Heart right ventricle (tissue), 16 donors: ENCODE measurements at places on chromosomes 16 and 17. TPM values are rescaled to one million over a fixed set of nuclear protein-coding genes. Genes with fewer than 3 reads are reported as not detected.

DNA sequence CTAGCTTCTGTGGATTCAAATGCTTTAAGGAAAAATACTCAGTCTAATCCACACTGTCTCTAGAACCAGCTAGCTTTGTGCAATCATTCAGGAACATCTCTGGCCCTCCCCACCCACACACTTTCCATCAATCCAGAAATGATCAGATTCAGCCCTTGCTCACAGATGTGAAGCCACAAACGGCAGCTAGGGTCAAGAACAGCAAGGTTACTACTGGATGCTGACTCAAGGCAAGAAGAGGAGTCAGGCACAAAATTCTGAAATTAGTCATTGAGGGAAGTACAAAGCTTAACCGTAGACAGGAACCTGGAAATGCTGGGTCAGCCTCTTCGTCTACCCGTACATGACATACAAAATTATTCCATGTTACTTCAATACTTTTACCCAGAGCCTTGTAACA is 174.6 kb downstream of the CDH13 start:
- DNase-seq, result no peak

- DNase-seq, result no peak
Measured at GRCh38 chr16:14545346-14545884, 84.6 kb downstream of the PARN start.

DNA sequence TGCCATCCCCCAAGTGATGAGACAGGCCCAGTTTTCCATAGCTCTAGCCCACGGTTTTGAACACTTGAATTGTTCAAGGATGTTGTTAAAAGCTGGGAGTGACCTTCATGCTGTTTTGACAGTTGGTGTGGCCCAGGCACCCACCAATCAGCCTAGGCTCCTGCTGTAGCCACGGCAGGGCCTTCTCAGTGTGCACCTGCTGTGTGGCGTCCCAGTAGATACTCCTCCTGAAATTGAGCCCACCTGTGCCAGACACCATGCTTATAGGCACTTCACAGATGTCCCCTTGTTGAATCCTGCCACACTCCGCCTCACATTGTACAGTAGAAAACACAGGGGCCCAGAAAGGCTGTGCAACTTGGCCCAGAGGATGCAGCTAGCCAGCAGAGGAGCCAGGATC is 86.4 kb downstream of the SOCS1 start:
- no peak for DNase-seq

DNA sequence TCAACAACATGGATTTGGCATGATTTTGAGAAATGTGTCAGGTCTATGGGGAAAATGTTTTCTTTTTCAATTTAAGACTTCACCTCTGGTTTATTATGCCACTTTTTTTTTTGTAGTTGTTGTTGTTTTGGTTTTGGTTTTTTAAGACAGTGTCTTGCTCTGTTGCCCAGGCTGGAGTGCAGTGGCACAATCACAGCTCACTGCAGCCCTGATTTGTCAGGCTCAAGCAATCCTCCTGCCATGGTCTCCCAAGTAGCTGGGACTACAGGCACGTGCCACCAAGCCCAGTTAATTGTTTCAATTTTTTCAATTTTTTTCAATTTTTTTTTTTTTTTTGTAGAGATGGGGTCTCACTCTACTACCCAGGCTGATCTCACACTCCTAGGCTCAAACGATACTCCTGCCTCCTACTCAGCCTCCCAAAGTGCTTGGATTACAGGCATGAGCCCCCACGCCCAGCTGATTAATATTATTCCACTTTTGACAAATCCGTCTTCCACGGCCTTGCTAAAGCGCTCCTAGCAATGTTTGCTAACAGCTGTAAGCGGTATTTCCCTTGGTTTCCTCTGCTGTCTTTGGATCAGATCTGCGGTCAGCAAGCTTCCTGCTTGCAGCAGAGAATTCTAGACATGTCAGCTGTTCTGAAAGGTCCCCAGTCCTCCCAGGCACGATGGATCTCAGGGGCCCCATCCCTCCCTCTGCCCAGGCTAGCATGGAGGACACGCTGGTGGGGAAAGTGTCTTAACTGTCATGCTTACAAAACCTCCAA is 7.0 kb upstream of the MILR1 start:
- DNase-seq, result peak; percentile 44

DNA sequence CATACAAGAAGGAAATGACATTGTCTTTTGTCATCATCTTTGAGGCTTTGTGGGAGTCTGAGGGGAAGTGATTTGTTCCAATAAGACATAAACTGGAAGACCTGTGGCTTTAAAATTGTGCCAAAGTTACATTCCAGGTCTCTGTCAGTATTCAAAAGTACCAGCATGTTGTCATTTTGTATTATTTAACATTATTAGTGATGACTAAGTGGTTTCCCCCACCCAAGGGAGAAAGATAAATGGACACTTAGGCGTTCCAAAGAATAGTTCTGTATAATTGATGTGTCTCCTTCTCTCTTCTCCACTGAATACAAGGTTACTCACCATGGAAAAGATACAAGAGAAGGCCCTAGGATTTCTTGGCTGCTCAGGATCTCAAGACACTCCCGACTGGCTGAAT is 3.8 kb downstream of the CFAP97D1 start:
- no peak for DNase-seq

- no peak for DNase-seq
Measured at GRCh38 chr16:81547194-81547938, 102.8 kb downstream of the CMIP start.

- no peak for DNase-seq
Measured at GRCh38 chr17:56795221-56795865, 38.4 kb downstream of the C17orf67 start.

DNA sequence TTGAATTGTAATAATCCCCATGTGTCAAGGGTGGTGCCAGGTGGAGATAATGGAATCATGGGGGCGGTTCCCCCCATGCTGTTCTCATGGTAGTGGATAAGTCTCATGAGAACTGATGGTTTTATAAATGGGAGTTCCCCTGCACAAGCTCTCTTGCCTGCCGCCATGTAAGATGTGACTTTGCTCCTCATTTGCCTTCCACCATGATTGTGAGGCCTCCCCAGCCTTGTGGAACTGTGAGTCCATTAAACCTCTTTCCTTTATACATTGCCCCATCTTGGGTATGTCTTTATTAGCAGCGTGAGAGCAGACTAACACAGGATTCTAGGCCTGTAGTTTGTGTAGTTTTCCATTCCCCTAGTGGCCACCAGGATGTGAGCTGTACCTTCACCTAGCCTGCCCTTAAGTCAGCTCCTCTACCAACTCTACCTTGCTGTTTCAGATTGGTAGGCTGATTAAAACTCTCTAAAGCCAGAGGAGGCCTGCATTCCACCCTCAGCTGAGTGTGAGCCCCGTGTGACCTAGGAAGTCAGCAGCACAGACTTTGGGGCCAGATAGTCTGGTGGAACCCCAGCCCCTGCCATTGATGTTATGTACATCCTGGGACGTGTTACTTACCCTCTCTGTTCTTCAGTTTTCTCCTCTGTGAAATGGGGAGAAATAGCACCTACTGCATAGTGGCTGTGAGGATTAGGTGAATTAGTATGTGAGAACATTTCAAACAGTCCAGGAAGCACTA is 252.4 kb upstream of the CACNG5 start:
- no peak for DNase-seq

- no peak for DNase-seq
Measured at GRCh38 chr16:4957420-4957719, 760 bp upstream of the SEC14L5 start.

DNA sequence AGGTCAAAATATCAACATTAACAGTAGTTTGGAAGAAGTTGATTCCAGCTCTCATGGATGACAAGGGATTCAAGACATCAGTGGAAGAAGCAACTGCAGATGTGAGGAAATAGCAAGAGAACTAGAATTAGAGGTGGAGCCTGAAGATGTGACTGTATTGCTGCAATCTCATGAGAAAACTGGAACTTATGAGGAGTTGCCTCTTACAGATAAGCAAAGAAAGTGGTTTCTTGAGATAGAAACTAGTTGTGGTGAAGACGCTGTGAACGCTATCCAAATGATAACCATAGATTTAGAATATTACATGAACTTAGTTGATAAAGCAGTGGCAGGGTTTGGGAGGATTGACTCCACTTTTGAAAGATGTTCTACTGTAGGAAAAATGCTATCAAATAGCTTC is 67.8 kb downstream of the GOSR1 start:
- no peak for DNase-seq

Gene CMTR2
- total RNA-seq, result 6.9 TPM

GRCh38 chr17:63516910-63517824 is 6.0 kb upstream of the KCNH6 start:
- DNase-seq, result no peak

DNA sequence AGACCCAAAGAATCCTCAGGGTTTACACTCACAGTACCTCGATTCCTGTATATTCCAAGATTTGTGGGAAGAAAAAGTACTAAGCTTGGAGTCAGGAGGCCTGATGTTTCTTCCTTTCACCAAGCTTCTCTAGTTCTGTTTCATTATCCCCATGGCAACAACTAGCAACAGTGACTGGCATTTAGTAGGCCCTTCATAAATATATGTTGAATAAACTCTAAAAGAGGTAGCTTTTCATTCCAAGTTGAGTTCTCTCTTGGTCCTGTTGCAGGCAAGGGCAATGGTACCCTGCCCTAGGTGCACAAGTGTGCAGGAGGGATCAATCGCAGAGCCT is 527 bp upstream of the UBE2Z start:
- no peak for DNase-seq

Gene MAF
- 7.6 TPM for total RNA-seq
